ENCODE measurements at places on chromosomes 5 and 9.

GRCh38 chr9:75372499-75373268 is 284.4 kb downstream of the OSTF1 start:
- no peak for DNase-seq

GRCh38 chr9:2053883-2054845 is 39.0 kb downstream of the SMARCA2 start:
- DNase-seq, result no peak

DNA sequence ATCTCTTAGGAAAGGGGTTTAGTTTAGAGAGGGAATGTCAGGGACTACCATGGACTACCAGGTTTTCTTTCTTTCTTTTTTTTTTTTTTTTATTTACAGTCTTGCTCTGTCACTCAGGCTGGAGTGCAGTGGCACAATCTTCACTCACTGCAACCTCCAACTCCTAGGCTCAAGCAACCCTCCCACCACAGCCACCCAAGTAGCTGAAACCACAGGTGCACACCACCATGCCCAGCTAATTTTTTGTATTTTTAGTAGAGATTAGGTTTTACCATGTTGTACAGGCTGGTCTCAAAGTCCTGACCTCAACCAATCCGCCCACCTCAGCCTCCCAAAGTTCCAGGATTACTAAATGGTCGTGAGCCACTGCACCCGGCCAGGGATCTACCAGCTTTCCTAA is 572.7 kb downstream of the CAAP1 start:
- no peak for DNase-seq

- no peak for DNase-seq
These were observed 901.9 kb upstream of the WWC1 start for GRCh38 chr5:167389537-167389936.

- no peak for DNase-seq
These were observed 345.3 kb downstream of the ARHGEF28 start for GRCh38 chr5:73971326-73971725.

DNA sequence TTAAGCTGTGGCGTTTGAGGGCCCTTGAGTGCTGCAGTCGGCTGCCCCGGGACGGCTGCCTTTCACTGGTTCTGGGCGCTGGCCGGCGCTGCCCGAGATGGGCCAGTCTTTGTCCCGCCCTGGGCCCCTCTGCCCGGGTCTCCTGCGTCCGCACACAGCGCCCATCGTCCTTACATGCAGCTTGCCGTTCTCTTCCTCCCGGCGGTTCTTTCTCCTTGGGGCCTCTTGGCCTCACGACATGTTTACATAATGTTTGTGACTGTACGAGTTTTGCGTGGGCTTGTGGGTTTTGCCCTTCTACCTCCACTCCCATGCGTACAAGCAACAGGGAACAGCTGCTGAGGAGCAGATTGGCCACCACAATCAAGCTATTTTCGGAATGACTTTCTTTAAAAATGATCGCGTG is 618 bp downstream of the TNPO1 start:
- DNase-seq, result no peak

DNA sequence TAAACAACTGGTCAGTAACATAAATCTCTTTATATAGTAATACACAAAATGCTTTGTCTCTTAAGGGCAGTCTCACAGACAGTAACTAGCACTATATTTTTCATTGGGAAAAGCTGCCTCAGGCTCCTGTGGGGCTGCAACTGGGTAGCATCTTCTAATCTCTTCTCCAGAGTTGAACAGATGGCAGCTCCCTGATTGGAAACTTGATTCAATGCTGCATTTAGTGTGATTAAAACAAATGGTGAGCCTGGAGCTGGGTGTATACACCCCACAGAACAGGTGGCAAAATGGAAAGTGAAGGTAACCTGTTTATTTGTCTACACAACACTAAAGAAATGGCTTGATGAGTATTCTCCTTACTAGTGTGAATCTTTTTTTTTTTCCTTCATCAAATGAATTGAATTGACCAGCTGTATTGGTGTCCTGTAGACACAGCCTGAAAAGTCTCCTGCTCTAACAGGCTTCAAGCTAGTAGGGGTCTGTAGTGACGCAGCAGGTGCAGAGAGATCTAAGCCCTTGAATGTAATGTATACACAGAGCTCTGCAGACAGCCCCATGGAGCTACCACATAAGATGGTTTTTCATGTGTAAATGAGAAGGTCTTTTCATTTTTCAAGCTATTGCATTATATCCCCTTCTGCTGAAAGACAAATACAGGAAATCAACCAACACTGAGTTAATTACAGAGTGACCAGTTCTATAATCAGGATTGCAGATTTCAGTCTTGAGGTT is 43.3 kb downstream of the IZUMO3 start:
- no peak for DNase-seq

GRCh38 chr9:125748446-125749099 is 1.4 kb downstream of the PBX3 start:
- no peak for DNase-seq

DNA sequence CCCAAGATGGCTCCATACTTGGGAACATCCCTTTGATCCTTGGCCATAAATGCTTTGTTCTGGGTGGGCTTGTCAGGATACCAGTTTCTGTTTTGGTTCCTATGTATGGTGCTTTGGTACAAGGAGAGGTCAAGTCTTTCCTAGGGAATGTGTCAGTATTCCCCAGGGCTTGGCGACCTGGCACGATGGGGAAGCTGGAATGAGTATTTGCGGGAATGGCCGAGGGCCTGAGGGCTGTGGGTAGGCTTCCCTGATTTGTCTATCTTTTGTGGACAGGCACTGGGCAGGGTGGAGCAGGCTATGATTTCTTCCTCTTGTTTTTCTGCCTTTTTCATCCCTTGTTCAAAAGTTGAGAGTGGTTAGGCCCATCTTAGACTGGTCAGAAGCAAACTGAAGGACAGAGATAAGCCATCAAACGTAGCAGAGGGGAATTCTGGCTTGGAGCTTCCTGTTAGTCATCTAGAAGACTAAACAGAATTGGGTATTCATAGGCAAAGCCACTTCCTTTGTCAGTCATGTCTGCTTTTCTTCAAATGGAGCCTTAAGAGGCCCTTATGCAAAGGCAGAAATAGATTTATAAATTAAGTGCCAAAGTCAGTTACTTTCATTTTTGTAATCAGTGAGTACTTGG is 13.7 kb downstream of the DOCK2 start:
- no peak for DNase-seq

- DNase-seq, result no peak
These were observed 210.1 kb downstream of the ZNF608 start for GRCh38 chr5:124536333-124536732.

- no peak for DNase-seq
These were observed 163.2 kb downstream of the RFK start for GRCh38 chr9:76231001-76231400.

- DNase-seq, result no peak
These were observed 10.1 kb downstream of the PHF2 start for GRCh38 chr9:93586290-93587057.

DNA sequence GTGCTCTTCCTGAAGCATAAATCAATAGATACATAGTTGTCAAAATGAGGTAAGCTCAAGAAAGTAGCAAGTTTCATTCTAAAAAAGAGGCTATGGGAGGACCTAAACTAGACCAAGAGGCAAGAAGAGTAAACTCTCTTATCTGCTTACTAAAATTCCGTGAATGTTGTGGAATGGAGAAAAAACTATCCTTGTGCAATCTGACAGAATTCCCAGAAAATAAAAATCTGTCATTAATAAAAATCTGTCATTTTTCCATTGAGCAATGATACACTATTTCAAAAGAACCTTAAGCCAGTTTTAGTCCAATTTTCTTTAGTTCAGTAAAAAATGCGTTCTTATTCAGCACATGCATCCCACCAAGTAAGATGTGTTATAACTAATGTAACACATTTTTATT is 15.9 kb upstream of the FANCC start:
- DNase-seq, result no peak

DNA sequence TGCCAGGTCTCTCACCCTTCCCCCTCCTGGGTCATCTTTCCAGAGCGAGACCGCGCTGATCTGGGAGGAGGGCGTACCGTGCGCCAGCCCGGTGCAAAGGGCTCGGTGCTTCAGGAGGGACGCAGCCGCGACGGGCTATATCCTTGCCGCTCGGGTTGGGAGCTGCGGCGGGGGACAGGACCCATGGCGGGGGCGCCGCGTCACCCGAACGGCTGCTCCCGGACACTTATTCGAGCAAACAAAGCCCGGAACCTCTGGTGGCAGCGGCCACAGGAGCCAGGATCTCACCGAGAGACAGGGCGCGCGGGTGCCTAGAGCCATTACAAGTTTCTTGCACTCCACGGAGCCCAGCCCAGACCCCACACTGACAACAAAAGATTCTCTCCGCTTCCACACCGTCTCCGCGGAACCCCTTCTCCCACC is 1.3 kb downstream of the SEMA6A start:
- DNase-seq, result no peak

GRCh38 chr5:43635374-43635773 is 32.4 kb downstream of the NNT start:
- no peak for DNase-seq

GRCh38 chr5:92644266-92644886 is 936.6 kb downstream of the NR2F1-AS1 start:
- no peak for DNase-seq

DNA sequence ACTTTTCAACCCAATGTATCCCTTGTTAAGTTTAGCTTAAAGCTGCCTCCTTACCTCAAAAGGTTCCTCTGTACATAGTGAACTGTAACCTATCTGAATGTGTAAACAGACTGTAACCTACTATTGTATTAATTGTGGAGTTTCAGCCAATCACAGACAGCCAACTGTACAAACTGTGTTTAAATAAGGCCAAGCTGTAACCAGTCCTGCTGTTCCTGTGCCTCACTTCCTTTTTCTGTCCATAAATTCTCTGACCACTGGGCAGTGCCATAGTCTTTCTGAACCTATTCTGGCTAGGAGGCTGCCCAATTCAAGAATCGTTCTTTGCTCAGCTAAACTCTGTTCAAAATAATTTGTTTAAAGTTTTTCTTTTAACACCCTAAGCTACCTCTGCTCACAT is 74.7 kb upstream of the DAPK1 start:
- DNase-seq, result no peak

- no peak for DNase-seq
These were observed 87.9 kb downstream of the NUDT12 start for GRCh38 chr5:103474677-103475076.

GRCh38 chr9:14251154-14252071 is 62.5 kb downstream of the NFIB start:
- DNase-seq, result no peak

DNA sequence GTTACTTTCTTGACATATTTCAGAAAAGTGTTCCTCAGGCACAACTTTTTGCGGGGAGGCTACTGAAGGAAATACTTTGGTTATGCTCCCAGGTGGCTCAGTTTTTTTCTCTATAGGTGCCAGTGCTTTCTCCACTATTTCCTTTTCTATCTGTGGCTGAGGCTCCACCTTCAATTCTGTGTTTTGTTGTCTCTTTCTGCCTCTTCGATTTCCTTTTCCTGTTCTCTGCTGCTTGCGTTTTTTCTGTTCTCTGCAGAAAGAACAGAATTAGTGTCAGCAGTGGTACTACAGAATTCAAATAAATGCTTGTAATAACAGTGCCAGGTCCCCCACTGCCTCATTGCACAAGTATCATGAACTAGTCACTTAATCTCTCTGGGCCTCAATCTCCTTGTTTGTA is 7.0 kb downstream of the HEMGN start:
- no peak for DNase-seq

DNA sequence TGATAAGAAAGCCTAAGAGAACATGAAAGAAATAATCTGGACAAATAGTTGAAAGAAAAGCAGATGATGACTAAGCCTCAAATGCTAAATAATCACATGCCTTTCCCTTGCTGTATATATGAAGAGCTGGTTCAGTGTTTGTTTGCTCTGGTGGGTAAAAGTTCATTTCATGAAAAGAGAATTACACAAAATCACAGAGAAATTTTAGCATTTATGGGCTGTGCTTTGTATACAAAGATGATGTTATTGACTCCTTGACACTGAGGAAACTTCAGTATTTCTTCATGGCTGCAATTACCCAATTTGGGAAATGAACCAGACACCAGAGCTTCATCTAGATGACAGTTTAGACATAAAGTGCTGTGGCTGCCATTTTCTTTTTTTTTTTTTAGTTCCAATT is 527.2 kb downstream of the NR2F1-AS1 start:
- no peak for DNase-seq

DNA sequence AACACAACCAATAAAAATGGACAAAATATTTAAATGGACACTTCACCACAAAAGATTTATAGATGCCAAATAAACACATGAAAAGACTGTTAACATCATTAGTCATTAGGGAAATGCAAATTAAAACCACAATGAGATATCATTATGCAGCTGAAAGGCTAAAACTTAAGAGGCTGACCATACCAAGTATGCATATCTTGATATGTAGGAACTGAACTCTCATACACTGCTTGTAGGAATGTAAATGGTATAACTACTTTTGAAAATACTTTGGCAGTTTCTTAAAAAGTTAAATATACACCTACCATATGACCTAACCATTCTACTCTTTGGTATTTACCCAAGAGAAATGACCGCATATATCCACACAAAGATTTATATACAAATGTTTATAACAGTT is 13.6 kb upstream of the ADAMTS12 start:
- DNase-seq, result no peak
